DMS79 treated with DMSO at 0.1 percent for 48 hours (cell line): ENCODE measurements at places on chromosomes 1 and 21.

GRCh38 chr1:7152655-7153054, 367.4 kb downstream of the CAMTA1 start:
- DNase-seq: no peak

GRCh38 chr1:160429125-160429561, 28.8 kb downstream of the VANGL2 start:
- DNase-seq: no peak

- DNase-seq: peak; percentile 31
These were observed at the start of gene AKT3 for GRCh38 chr1:243850202-243850451. Gene AKT3, minus strand, starts transcription at chr1:243850243. Its CDS starts 7,073 bp downstream, at chr1:243843170.

- no peak for DNase-seq
These were observed 769 bp downstream of the GALE start for GRCh38 chr1:23799570-23800399.

DNA sequence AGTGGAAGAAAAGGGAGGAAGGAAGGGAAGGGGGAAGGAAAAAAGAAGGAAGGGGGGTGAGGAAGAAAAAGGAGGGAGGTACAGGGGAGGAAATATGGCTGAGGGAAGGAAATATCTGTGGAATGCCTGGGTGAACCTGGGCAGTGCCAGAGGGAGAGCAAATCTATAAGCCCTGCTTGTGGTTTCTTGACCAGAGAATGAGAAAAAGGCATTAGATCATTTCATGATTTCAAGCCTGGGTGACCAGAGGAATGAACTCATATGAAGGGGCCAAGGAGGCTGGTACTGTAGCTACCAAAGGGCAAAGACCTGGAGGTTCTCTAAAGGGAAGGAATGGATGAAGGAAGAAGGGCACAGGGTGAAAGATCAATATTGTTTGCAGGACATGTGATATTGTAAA, 31.4 kb downstream of the GNG12 start:
- no peak for DNase-seq

GRCh38 chr1:197438010-197438790, 170.1 kb downstream of the CRB1 start:
- no peak for DNase-seq

DNA sequence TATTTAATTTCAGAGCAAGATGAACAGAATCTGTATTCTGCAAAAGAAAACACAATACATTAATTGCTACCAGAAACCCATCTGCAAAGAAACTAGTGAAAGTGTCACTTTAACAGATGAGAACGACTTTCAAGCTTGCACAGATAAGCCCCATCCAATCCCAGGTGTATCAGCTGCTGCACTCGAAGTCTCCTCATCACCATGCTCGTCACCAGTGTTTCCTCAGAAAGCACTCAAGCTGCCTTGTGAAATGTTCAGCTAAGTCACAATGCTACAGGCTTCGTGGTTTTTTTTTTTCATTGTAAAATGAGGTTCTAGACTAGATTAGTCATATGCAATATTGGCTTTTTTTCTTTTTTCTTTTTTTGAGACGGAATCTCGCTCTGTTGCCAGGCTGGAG, 3.3 kb upstream of the TOMM20 start:
- no peak for DNase-seq

GRCh38 chr1:159012495-159012894, 2.8 kb downstream of the IFI16 start:
- no peak for DNase-seq

- DNase-seq: no peak
These were observed 55.6 kb downstream of the TCP10L start for GRCh38 chr21:32529679-32530078.

- DNase-seq: no peak
These were observed 44.8 kb downstream of the DPYD start for GRCh38 chr1:97875996-97876395.

- no peak for DNase-seq
These were observed 44.9 kb downstream of the FOXJ3 start for GRCh38 chr1:42290130-42290529.

- DNase-seq: no peak
These were observed 326.3 kb downstream of the TBX15 start for GRCh38 chr1:118661769-118662320.

- peak; percentile 79 for DNase-seq
These were observed 19.7 kb downstream of the BTG2 start for GRCh38 chr1:203325026-203325417.

GRCh38 chr1:65526049-65526556, 105.6 kb downstream of the LEPR start:
- DNase-seq: no peak

DNA sequence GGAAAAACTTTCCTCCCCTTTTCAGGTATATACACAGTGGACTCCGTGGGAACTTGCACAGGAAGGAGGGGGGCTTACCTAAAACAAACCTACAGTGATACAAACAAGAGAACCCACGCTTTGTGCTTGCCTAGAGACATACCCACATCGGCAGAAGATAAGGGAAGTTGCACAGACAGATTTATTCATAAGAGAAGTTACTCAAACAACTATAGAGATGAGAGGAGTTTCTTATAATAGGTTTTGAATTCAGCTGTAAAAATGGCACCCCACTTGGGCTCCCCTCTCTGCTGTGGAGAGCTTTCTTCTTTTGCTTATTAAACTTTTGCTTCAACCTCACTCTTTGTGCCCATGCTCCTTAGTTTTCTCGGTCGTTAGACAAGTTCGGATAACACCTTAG, 1.8 kb upstream of the DUSP12 start:
- DNase-seq: no peak

GRCh38 chr1:116560704-116561490, 9.9 kb downstream of the CD58 start:
- no peak for DNase-seq

DNA sequence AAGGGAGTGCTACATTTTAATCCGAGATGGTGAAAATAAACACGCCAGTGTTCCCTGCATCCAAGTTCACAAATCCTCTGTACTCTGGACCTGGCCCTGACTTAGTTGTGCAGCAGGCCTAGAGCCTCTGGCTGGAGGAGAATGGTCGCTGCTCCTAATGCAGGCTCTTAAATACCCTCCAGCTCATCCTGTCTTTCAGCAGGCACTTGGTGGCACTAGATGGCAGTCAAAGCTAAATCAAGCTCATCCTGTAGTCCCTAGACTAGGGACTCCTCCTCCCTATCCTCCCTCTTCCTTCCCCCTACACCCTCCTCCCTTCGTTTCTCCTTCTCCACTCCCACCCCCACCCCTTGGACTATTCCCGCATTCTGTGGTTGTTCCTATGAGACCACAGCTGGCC, 41.6 kb upstream of the MTR start:
- peak; percentile 1 for DNase-seq
